ENCODE measurements at places on chromosomes 5 and 9.

DNA sequence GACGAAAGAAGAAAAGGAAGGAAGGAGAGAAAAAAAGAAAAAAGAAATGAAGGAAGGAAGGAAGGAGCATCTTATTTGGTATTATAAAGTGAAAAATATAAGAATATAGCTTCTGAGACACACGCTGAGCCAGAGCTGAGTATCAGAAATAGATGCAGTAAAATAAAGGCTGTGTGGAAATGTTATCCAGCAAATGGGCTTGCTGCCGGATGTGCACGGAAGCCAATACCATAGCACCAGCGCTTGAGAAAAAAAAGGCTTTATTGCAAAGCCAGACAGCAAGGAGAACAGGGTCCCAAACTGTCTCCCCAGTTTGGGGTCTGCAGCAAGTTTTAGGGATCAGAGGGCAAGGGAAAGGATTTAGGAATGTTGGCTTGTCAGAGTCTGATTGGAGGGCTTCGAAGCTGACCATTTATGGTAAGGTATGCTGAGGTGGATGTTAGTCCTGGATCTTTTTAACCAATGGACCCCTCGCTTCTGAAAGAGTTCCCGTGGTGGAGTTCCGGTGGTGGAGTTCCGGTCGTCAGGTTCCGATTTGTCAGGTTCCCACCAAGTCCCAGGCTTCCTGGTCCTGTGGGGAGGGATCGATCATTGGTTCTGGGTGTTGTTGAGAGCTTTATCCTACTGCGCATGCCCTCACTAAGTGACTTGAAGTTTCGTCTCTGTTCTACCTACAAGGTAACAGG, 70.4 kb downstream of the SFXN1 start:
- DNase-seq: no peak

- no peak for DNase-seq
These were observed 4.0 kb downstream of the JADE2 start for GRCh38 chr5:134529460-134529859.

- DNase-seq: no peak
These were observed 127.5 kb downstream of the FRMD3 start for GRCh38 chr9:83410701-83411100.

DNA sequence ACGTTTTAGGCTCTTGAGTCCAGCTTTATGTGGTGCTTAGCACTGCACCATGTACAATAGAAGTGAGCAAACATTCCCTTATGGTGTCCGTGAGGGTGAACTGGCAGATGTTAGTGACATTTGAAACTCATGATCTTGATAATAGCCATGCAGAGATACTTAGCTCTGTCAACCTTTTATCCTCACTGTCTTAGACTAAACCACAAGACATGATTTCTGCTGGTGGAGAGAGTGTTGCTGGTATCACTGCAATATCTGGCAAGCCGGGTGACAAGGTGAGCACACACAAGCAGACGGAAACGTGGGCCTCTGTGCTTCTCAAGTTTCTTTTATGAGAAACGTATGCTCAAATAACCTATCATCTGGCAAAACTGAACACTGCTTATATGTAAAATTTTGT, 68.4 kb downstream of the CAST start:
- no peak for DNase-seq

DNA sequence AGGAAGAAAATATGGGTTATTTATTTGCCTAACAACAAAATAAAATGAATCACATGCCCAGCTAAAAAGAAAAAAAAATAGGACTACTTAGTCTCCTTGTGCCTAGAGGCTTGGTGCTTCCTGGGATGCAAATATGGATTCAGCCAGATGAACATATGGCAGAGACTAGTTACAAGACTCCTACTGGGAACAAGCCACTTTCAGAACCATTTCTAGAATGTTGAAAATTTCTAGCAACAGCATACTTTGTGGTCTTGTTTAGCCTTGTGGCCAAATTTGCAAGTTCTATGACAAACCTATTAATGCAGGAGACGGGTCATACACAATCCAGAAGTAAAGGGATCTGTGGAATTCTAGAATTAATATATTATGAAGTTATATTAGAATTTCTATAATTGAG, 198.7 kb downstream of the CHSY3 start:
- no peak for DNase-seq

DNA sequence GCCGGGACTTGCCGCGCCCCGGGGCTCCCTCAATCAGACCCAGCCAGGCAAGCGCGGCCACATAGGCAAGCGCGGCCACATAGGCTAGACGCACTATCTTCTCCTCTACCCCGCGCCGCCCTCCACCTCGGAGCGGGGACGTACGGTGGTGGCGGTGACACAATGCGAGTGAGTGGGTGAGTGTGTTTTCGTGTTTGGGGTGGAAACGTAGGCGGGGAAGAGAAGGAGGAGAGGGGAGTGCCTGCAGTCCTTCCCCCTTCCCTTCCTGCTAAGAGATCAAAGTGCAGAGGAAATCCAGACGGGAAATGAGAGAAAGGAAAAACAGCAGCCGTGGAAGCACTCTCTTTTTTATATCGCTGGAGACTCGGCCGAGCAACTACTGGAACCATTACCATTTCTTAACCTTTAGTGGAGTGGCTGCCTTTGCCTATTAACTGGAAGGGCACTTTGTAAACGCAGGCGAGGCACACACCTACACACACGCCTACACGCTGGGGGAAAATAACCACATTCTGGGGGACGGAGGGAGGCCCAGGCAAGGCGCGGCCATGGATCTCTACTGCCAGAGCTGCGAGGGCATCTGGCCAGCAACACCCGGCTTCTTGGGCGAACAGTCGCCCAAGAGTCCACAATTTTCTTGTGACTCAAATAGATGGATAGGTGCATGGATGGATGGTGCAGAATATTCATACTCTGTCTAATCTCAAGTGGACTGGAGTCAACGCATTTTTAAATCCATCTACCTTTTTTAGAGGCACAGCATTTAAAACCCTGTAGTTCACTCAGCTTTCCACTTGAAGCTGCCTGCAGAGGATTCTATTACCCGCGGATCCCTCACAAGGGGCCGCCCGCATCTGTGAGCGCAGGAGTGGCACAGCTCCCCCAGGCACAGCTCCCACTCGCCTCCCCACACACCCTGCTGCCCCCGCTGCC, 2.1 kb downstream of the EDIL3 start:
- DNase-seq: no peak

DNA sequence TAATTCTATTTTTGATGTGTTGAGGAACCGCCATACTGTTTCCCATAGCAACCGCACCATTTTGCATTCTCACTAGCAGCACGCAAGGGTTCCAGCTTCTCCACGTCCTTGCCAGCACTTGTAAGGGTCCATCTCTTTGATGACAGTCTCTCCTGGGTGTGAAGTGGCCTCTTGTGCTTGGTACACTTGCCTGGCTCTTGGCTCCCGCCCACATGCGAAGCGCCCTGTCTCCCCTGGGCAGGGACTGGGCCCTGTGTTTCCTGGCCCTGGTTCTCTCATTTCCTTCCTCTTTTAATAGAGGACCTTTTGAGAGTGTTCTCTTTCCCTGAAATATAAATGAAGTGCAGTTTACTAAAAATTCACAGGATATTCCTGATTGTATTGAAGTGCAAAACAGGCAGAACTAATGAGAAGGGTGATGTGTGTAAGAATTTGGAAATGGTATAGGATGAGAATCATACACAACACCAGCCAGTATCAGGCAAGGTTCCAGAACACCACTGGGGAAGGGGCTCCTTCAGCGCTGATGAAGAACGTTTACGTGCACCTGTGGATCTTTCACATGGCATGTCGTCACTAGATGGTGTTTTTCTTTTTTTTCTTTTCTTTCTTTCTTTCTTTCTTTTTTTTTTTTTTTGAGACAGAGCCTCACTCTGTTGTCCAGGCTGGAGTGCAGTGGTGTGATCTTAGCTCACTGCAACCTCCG, 73.0 kb downstream of the EHMT1 start:
- DNase-seq: no peak

DNA sequence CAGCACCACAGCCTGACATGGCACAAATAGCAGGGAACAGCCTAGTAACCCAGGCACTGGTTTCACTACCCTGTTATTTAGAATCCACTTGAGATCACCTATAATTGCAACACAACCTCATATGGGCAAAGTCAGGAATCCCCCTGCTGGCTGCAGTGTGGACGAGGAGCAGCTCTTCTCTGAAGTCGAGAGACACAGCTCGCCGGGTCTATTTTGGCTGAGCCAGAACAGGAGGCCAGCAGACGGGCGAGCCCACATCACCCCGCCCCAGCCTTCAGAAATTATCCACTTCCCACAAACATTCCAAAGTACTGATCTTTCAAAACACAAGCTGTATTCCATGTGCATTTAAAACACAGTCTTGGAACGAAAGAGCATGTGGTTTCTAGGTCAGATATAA, 179.0 kb downstream of the ROR2 start:
- DNase-seq: no peak

GRCh38 chr9:109806506-109807115, 26.6 kb downstream of the PALM2AKAP2 start:
- no peak for DNase-seq

- no peak for DNase-seq
These were observed 387.5 kb downstream of the PLK2 start for GRCh38 chr5:58072300-58072965.

DNA sequence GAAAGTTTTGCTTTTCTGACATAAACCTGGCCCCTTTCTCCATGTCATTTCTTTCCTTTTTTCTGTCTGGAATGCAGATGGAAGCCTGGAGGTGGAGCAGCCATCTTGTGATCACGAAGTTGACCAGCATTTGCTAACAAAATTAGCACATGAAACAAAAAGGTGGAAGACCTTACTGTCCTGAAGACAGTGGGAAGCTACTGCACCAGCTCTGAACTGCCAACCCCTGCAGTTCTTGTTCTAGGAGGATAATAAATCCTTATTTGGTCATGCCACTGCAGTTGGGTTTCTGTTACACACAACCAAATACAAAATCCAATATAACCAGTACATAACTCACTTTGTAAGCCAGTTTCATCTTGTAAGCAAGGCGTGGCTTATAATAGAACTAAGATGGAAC, 249.4 kb upstream of the TBCA start:
- DNase-seq: no peak

All from cortex of kidney (tissue), 1 donor.